ENCODE measurements at places on chromosomes 1 and 21.

- peak; percentile 39 for DNase-seq
These were observed 131.9 kb downstream of the CRB1 start for GRCh38 chr1:197399755-197400521.

GRCh38 chr1:234826352-234826751, 216.4 kb upstream of the IRF2BP2 start:
- DNase-seq: no peak

DNA sequence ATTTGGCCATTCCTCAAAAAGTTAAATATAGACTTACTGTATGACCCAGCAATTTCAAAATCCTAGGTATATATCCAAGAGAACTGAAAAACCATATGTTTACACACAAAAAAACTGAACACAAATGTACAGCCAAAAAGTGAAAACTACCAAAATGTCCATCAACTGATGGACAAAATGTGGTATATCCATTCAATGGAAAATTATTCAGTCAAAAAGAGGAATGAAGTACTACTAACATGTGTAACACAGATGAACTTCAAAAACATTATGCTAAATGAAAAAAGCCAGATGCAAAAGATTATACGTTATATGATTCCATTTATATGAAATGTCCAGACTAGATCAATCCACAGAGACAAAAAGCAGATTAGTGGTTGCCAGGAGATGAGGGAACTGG, 8.0 kb downstream of the AIDA start:
- DNase-seq: no peak

DNA sequence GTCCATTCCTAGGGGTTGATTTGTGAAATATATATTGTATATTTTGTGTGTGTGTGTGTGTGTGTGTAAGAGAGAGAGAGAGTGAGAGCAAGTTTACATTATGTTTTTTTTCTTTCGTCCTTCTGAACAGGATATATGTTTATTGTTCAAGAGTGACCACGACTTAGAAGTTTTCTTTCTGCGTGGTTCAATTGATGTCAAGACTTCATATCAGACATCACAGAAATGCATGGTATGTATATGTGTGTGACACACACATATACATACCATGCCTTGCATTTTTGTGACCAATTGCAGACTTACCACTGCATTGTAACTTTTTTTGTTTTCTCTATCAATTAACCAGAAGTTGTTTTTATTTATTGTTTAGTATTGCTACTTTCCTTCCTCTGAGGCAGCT, 2.5 kb downstream of the RASAL2 start:
- no peak for DNase-seq

DNA sequence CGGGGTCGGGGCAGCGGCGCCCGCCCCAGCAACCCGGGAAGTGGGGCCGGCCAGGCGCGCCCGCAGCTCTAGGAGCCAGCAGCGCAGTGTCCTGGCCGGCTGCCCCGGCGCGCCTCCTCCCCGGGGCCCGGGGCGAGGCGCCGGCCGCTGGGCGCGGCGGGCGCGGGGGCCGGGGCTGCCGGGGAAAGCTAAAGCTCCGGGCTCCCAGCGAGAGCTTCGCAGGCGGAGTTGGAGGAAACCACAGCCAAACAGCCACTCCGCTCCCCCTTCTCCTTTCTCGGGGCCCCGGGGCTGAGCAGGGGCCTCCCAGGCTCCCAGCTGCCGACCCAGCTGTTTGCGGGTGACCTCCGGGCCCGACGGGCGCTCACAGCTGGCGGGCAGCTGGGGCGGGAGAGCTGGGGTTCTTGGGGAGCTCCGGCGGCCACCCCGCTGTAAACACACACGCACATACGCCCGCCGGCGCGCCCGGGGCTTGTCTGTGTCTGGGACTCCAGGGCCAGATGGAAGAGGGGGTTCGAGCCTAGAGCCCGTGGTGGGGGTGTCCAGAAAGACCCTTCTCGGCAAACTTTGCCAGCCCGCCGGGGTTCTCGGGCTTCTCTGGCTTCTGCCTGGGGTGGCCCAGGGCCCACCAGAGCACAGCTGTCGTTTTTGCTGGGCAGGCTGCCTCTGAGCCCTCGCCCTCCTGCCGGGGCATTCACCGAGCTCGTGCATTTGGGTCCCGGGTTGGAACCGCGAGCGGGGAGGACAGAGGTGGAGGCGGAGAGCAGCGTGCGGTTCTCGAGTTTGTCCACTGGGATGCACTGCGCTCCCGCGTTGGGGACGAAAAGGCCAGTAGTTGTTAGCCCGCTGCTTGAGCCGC, 1.5 kb downstream of the AJAP1 start:
- DNase-seq: no peak

- no peak for DNase-seq
These were observed 48.9 kb downstream of the RASSF5 start for GRCh38 chr1:206556047-206556749.

- DNase-seq: no peak
These were observed 12.9 kb downstream of the FAM177B start for GRCh38 chr1:222749927-222750326.

GRCh38 chr1:189693140-189693539, 784.5 kb downstream of the BRINP3 start:
- DNase-seq: no peak

DNA sequence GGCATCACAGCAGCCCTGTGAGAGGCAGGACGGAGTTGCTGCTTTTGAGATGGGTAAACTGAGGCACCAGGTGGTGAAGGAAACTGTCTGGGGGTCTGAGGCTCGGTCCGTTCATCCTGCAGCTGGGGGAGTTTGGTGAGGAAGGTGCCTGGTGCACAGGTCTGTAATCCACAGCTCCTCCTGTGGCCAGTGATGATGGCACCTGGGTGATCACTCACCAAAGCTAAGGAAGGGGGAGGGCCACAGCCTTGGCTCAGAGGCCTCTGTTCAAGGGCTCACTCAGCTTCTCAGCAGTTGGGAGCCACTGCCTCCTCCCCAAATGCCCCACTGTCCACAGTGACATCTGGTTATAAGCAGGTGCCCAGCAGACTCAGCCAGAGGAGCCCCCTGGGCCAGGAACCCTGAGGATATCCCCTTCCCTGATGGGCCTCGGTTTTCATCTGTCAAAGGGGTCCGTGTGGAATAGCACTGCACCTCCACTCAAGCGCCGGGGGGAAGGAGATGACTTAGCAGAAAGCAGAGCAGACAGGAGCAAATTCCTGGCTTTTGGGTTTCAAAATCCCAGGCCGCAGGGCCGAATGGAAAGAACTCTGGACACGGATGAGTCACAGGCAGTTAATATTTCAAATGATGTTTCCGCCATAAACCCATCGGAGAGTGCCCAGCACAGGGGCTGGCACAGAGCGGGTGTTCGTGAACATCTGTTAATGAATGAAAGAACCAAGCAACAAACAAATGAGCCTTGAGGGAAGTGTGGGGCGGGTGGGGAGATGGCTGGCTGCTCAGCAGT, 82.8 kb downstream of the DMRTB1 start:
- no peak for DNase-seq

GRCh38 chr1:147084273-147085096, 87.8 kb downstream of the PRKAB2 start:
- peak; percentile 53 for DNase-seq

DNA sequence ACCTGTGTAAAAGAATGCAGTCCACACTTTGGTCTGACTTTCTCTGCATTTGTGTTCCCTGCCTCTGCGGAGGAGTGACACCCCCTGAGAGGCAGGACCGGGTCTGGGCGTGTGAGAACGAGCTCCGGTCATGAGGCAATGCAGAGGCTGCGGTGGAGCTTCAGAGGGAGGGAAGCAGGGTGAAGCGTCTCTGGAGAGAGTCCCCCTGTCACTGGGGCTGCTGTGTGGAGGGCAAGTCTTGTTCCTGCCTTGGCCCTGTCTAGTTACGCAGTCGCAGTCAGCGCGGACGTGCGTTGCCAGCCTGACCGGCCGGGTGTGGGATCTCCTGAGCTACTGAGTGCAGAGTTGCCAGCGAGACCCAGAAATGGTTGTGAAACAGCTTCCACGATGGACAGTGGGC, 48.5 kb downstream of the BACE2 start:
- no peak for DNase-seq

- DNase-seq: no peak
These were observed 12.6 kb upstream of the LAPTM5 start for GRCh38 chr1:30770150-30770549.

- DNase-seq: no peak
These were observed 17.0 kb upstream of the HMGB4 start for GRCh38 chr1:33846861-33847260.

- peak; percentile 42 for DNase-seq
These were observed 12.6 kb upstream of the ADORA3 start for GRCh38 chr1:111516005-111516535.

DNA sequence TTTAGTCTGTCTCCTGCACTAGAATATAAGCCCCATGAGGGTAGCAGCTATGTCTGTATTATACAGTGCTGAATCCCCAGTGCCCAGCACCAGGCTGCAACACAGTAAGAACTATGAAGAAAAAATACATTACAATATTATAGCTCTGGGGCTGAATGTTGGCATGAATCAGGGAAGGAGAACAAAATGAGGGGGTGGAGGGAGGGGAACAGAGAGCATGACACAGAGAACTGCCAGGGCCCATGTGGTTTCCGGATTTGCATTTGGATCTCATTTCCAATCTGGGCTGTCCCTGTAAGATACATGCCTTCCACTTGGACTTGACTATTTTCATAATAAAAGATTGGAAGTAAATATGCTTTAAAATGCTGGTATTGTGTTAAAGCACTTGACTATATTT, 35.8 kb downstream of the C1orf198 start:
- no peak for DNase-seq

GRCh38 chr1:245458761-245459174, 304.0 kb downstream of the KIF26B start:
- DNase-seq: no peak

GRCh38 chr21:39317134-39318090, 4.0 kb upstream of the BRWD1 start:
- no peak for DNase-seq

GRCh38 chr1:180816132-180816531, 96.6 kb upstream of the KIAA1614 start:
- no peak for DNase-seq

- DNase-seq: no peak
These were observed 75.5 kb downstream of the MORN1 start for GRCh38 chr1:2315674-2316450.

- DNase-seq: no peak
These were observed 104.7 kb downstream of the JAK1 start for GRCh38 chr1:64861611-64862010.

- DNase-seq: peak; percentile 50
These were observed 31.7 kb upstream of the CACYBP start for GRCh38 chr1:174967845-174968705.

- no peak for DNase-seq
These were observed 6.6 kb downstream of the SETD4 start for GRCh38 chr21:36053715-36054062.

DNA sequence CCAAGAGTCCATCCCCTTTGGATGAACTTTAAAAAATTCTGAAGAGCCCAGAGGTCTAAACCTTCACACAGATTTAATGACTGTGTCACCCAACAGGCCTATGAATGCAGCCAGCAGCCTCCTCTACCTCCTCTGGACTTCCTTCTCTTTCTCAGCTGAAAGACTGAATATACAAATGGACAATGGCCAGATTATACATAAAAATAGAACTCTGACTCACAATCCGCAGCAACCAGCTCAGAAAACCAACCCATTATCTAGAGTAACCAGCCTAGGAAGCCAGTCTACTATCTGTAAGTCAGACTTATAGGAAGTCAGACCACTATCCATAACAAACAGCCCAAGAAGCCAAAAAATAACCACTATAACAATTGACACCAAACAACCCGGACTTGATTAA, 224.5 kb downstream of the ASTN1 start:
- no peak for DNase-seq

DNA sequence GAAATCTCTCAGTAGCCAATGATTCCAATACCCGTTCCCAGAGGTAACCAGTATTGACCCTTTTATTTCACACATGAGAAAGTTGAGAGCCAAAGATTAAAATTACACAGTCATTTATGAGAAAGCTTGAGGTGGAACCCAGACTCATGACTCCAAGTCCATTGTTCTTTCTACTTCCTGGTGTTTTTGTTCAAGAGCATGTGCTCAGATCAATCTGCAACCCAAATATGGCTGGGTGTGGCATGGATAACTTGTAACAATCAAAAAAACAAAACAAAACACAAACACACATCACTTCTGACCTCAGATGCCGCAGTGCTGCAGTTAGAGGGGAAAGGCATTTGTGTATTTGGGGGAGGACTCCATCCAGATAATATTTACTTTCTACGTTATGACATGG, 18.7 kb upstream of the ABCD3 start:
- no peak for DNase-seq

All from central memory CD4-positive, alpha-beta T cell (primary cell).